ENCODE measurements at places on chromosomes 6 and 20. TPM values are rescaled to one million over a fixed set of nuclear protein-coding genes. Genes with fewer than 3 reads are reported as not detected.
A peak's percentile ranks its signal among the peaks of the same experiment; 100 is the strongest.

DNA sequence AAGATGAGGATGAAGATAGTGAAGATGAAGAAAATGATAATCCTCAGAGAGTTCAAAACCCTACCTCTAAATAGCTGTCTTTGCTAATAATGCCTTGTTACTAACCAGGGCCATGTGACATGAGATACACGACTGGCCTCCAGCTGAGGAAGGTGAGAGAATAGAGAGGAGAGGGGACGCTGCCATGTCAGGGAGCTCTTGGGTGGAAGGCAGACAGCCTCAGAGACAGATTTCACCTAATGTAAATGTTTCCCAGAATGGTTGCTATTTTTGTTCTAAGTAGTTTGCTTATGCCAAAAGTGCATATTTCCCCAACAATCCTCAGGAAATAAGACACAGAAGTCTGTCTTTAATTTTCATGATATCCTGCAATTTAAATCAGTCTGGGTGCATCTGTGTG, 138.4 kb downstream of the ELOVL4 start:
- DNase-seq, result peak; percentile 24

- DNase-seq, result no peak
Measured at GRCh38 chr6:165891320-165891719, 228.3 kb upstream of the PDE10A start.

- DNase-seq, result peak; percentile 60
Measured at GRCh38 chr6:14440940-14441781, 323.6 kb downstream of the CD83 start.

- no peak for DNase-seq
Measured at GRCh38 chr6:4287811-4288244, 152.5 kb upstream of the ECI2 start.

DNA sequence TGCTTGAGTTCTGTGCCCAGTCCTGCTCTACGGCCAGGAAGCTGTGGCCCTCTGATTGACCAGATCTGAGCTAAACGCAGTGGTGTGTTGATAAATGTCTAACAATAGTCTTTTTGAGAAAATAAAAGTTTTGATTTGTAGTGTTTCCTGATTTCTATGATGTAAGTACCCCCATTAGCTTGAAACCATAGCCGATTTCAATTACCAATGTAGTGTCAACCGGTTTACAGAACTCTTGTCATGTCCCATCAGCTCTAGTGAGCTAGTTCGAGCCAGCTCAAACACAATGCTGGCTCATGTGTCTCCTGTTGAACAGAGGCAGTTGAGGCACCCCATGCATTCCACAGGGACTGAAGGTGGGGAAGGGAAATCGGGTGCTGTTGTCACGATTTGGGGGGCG, 56.7 kb upstream of the ZMYND8 start:
- DNase-seq, result no peak

- no peak for DNase-seq
Measured at GRCh38 chr6:118869350-118869749, 24.6 kb upstream of the ASF1A start.

- no peak for DNase-seq
Measured at GRCh38 chr6:136345145-136345544, 55.5 kb upstream of the BCLAF1 start.

DNA sequence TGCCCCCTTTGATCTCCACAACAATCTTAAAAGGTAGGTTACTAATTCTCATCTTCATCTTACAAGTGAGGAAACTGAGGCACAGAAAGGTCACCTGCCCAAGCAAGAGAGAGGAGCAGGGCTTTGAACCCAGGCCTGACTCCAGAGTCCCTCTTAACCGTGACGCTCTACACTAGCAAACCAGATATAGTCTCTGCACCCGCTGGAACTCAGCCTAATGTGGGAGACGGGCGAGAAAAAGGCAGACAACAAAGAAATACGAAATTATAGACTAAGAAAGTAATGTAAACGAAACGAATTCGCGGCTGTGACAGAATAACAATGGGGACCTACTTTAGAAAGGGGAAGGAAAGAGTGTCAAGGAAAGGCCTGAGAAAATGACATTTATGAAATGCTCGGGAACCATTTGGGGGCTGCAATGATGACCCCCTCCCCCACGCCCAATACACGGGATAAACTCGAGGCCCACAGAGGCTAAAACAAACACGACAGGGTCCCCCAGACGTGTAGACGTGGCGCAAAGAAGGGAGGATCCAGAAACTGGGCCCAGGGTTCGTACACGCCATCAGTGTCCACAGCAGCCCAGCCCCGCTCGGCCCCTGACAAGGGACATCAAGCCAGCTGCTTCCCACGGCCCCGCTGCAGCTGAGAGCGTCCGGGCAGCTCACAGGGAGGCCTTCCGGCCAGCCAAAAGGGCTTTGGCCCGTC, 637 bp downstream of the TRPC4AP start:
- peak; percentile 14 for DNase-seq

DNA sequence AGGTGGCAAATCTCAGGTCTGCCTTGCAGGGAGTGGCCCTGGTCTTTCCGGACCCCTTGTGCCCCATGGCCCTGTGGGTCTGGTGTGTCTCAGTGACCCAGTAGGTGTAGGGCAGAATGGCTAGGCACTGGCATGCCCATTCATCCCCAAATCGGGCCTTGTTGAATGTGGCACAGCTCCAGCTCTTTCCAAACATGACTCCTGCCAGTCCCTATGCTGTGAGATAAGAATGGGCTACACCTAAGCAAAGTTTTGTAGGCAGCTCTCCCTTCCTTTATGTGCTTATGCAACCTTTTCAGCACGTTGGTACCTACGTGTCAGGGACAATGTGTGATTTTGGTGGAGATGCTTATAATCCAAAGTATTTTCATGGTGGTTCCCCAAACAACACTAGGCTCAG, 33.9 kb downstream of the FOXO3 start:
- DNase-seq, result no peak

- DNase-seq, result no peak
Measured at GRCh38 chr20:37773291-37773826, 79.5 kb downstream of the CTNNBL1 start.

DNA sequence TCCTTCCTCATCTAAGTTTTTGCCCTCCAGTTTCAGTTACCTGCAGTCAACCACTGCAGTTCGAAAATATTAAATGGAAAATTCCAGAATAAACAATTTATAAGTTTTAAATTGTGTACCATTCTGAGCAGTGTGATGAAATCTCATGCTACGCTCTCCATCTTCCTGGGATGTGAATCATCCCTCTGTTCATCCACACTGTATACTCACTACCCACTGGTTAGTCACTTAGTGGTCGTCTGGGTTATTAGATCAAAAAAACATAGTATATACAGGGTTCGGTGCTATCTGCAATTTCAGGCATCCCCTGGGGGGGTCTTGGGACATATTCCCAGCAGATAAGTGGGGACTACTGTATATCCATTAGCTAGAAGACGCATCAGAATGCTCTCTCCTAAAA, 151.9 kb upstream of the SLC22A16 start:
- no peak for DNase-seq

The SMOC2 gene
- 74.8 TPM for polyA plus RNA-seq

Data from forelimb muscle (tissue), 1 donor.